ENCODE measurements at places on chromosomes 7 and 10. TPM values are rescaled to one million over a fixed set of nuclear protein-coding genes. Genes with fewer than 3 reads are reported as not detected.
A peak's percentile ranks its signal among the peaks of the same experiment; 100 is the strongest.

AVL9 gene
- 11.3 TPM for total RNA-seq

PDE6C gene
- total RNA-seq, result not detected

PNLIPRP3 gene
- not detected for total RNA-seq

CHAT gene
- total RNA-seq, result not detected

TMEM236 gene
- not detected for total RNA-seq

MET gene
- 118 TPM for total RNA-seq

GPRIN2 gene
- 5.8 TPM for total RNA-seq

AMPH gene
- not detected for total RNA-seq

DNA sequence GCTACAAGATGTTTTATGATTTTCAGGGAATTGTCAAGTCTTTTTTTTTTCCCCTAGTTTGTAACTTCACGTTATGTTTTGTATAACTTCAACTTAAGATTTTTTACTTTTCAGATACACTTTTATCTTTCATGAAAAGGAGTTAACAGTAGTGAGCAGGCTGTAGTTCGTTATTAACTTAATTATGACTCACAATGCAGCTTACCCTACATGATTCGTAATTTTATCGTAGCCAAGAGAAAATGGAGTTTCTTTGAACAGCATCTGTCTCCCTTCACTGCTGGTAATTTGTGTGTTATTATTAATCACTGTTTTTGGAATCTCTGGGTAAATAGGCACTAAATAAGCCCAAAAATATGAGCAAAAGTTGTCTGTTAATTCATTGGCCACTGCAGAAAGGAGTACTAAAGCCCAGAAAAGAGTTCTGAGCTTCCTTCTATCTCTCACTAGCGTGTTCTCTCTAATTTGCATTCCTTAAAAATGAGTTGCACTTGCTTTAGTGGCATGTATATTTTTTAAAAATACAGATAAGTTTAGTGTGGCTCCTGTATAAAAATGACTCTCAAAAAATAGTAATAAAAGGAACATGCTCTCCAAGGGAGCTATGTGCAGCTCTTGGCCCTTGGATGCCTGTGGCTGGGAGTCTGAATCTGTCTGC is 36.1 kb downstream of the RALA start:
- DNase-seq, result no peak

GRCh38 chr7:143416565-143417149 is 8.0 kb upstream of the EPHA1 start:
- peak; percentile 80 for DNase-seq

- no peak for DNase-seq
Measured at GRCh38 chr7:56175771-56176170, 59.6 kb upstream of the NUPR2 start.

DNA sequence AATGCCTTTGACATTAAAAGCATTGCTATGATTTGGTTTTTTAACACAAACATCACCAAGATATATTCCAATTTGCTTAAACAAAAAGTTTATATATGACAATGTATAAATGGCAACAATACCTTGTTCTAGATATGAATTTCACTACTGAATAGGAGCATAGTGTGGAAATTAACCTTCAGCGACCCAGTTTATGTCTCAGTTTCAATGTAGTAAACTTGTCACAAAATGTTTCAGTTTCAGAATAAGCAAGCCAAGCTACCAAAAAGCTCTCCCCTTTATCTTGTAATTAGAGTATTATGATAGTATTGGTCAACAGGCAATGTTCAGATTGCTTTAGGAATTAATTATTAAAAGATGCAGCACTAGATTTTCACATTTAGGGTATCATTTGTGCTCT is 99.6 kb upstream of the PCDH15 start:
- DNase-seq, result no peak

DNA sequence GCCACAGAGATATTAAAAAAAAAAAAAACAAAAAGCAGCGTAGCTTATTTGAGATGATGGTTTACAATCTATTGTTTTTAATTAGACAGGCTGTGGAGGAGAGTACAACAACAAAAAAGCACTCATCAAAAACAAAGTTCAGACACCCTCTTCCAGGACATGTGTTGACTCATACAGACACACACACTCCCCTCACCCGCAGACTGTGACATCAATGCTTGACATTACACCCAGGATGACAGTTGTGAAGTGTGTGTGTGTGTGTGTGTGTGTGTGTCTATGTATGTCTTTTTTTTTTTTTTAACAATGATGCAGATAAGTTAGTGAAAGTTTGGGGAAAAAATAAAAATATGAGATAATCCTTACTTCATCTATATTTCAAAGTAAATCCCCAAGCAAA is 303.6 kb downstream of the GPAM start:
- DNase-seq, result no peak

DNA sequence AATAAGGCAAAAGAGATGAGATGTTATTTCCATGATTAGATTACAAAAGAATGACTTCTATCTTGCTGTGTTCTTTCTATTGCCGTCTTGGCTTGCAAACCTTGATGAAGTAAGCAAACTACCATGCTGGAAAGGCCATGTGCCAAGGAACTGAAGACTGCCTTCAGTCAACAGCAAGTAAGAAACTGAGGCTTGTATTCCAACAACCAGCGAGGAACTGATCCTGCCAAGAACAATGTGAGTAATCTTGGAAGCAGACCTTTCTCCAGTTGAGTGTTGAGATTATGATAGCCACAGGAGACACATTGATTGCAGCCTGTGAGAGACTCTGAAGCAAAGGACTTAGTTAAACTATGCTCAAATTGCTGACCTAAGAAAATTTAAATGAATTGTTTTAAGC is 164.6 kb upstream of the GRM3 start:
- DNase-seq, result no peak

DNA sequence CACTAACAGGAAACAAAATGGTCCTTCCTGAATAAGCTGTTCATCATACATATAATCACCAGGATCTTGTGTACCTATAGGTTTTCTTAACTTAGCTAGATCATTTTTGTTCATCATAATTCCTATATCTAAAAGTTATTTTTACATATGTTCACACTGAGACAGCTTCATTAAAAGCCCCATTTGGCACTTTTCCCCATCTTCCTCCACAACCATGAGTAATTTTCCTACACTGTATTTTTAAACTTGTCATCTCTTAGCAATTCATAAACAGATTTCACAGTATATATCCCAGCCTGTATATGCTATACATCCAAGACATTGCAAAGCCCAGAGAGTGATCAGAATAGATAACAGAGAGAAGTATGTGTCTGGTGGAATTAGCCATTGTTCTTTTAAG is 28.3 kb downstream of the ZNF365 start:
- no peak for DNase-seq

DNA sequence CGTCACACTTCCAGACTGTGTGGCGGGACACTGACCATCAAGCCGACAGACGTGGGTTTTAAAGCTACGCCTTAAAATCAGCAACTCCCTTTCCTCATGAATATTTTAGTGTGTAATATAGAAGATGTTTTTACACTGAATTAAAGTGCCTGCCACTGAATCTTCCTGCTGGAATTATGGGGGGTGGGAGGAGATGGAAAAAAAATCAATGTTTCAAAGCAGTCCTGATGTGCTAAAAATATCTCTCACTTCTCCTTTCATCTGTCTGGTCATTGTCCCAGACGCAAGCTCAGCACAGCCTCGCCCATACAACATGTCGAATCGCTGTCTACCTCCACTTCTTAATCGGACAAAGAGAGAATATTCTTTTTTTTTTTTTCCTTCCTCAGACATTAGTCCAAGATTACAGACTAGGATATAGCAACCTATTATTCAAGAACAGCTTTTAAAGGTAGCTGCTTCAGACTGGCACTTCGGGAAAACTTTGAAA is 165.1 kb upstream of the KLF14 start:
- peak; percentile 14 for DNase-seq

- no peak for DNase-seq
Measured at GRCh38 chr10:132606031-132606491, 68.5 kb downstream of the INPP5A start.

- no peak for DNase-seq
Measured at GRCh38 chr7:18202315-18203045, 174.8 kb upstream of the PRPS1L1 start.
